ENCODE measurements at places on chromosomes 16 and 17. TPM values are rescaled to one million over a fixed set of nuclear protein-coding genes. Genes with fewer than 3 reads are reported as not detected.

Gene KRT17
- not detected for total RNA-seq

Gene AOC3
- 1.2 TPM for total RNA-seq

Gene ENPP7
- not detected for total RNA-seq

DNA sequence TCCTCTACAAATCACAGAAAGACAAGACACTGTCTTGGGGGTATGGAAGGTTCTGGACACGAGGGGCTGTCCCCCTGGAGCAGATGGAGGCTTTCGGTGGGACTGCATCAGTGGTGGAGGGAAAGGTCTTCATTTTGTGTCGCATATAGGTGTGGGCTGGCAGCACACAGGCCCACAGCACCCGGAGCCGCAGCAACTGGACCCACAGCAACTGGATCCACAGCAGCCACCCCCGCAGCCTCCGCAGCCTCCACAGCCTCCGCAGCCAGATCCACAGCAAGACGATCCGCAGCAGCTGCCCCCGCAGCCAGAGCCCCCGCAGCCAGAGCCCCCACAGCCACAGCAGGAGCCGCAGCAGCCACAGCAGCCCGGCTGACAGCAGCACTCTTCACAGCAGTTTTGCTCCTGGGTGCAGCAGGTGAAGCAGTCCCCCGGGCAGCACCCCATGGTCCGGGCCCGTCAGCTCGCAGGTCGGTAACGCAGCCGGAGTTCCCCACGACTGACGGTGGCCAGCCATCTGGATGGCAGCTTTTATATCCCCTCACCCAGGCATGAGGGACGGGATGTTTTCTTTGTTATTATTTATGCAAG, at the start of gene KRTAP17-1:
KRTAP17-1 (minus strand) TSS at position 507 of the 591 bp plus-strand sequence; CDS start at position 447, 60 bp downstream.
- no peak for DNase-seq

- no peak for DNase-seq
Measured at GRCh38 chr16:64311241-64311640, 810.6 kb downstream of the CDH11 start.

GRCh38 chr16:85717393-85718152, 28.8 kb upstream of the GINS2 start:
- peak; percentile 79 for DNase-seq
